Memory B cell (primary cell): ENCODE measurements at places on chromosomes 11 and 22.

- H3K4me3 ChIP-seq = no peak overlapping the region
- H3K27ac ChIP-seq = no peak overlapping the region
- no peaks in the 10 kb centered on the region for H3K4me1 ChIP-seq
- peaks cover 2% of the 10 kb centered on the region for H3K27me3 ChIP-seq
- DNase-seq = no peak
Observed at GRCh38 chr11:121437018-121437685, 15.0 kb upstream of the SORL1 start.

GRCh38 chr22:45452565-45453379 is 39.3 kb downstream of the RIBC2 start:
- no peaks in the 10 kb centered on the region for H3K4me1 ChIP-seq
- no peak overlapping the region for H3K27ac ChIP-seq
- H3K36me3 ChIP-seq = no peaks in the 10 kb centered on the region
- DNase-seq = no peak
- no peak overlapping the region for H3K4me3 ChIP-seq

- DNase-seq = no peak
- H3K27me3 ChIP-seq = no peaks in the 10 kb centered on the region
- peaks cover 33% of the 10 kb centered on the region for H3K4me1 ChIP-seq
- peak overlapping the region; percentile 92 for H3K27ac ChIP-seq
- no peaks in the 10 kb centered on the region for H3K36me3 ChIP-seq
Observed at GRCh38 chr11:47863189-47863897, 15.2 kb upstream of the NUP160 start.

- H3K36me3 ChIP-seq = peaks cover 1% of the 10 kb centered on the region
- H3K27ac ChIP-seq = no peak overlapping the region
- DNase-seq = no peak
- peaks cover 12% of the 10 kb centered on the region for H3K4me1 ChIP-seq
- H3K27me3 ChIP-seq = no peaks in the 10 kb centered on the region
Observed at GRCh38 chr11:128351168-128351567, 236.2 kb downstream of the ETS1 start.

GRCh38 chr11:60970369-60970774 is 1.1 kb upstream of the CD6 start:
- peaks cover 6% of the 10 kb centered on the region for H3K27me3 ChIP-seq
- peak overlapping the region; percentile 2 for H3K4me3 ChIP-seq
- peaks cover 3% of the 10 kb centered on the region for H3K36me3 ChIP-seq
- DNase-seq = peak; percentile 78

DNA sequence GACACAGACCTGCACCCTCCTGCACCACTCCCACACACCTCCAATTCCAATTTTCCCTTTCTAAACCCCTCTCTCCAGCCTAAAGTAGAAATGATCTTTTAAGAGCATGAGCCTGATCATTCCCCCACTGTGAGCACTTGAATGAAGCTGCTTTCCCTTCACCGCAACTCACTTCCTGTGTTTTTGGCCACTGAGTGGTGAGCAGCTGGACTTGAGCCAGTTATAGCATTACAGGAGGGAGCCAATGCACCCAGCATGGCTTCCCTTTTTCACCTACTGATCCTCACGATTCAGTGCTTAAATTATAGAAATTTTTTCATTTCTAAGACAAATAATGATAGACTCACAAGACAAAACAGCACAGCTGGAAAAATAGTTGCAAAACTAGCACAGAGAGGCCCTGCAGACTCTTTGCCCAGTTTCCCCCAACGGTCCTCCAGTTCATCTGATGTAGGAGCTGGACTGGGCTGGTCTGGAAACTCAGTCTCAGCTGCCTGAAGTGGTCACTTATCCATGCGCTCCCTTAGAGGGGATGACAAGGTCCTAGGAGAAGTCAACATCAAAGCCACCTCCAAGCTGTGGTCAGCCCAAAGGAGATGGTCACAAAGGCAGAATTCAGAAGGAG is 9.7 kb upstream of the APOL4 start:
- no peaks in the 10 kb centered on the region for H3K36me3 ChIP-seq
- H3K4me3 ChIP-seq = no peak overlapping the region
- peaks cover 18% of the 10 kb centered on the region for H3K27me3 ChIP-seq
- no peak overlapping the region for H3K27ac ChIP-seq

DNA sequence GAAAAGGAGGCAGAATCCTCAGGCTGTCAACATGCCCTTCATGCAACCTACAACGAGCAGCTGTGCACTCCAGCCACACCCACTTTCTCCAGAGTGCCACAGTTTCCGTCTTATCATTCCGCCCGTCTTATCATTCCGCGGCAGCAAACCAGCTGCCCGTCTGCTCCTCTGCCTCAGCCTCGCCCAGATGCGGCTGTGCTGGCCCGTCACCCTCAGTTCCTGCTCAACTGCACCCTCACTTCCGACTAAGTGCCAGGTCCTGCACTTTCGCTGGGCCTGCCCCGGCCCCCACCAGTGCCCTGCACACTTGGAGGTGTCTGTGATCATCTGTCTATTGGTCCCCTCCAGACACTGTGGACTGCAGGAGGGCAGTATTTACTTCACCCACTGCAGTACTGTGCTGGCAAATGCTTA is 43.7 kb downstream of the MICAL3 start:
- no peaks in the 10 kb centered on the region for H3K27me3 ChIP-seq
- peak overlapping the region; percentile 78 for H3K27ac ChIP-seq
- H3K36me3 ChIP-seq = peaks cover 6% of the 10 kb centered on the region

GRCh38 chr11:19525276-19525675 is 187.4 kb upstream of the NAV2 start:
- no peak for DNase-seq
- H3K4me1 ChIP-seq = peaks cover 2% of the 10 kb centered on the region
- H3K4me3 ChIP-seq = no peak overlapping the region

DNA sequence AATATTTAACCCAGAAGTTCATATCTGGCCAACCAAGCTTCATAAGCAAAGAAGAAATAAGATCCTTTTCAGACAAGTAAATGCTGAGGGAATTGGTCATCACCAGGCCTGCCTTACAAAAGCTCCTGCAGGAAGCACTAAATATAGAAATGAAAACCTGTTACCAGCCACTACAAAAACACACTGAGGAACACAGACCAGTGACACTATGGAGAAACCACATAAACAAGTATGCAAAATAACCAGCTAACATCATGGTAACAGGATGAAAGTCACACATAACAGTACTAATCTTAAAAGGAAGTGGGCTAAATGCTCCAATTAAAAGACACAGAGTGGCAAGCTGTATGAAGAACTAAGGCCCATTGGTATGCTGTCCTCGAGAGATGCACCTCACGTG is 311.4 kb downstream of the DYNC2H1 start:
- DNase-seq = no peak
- no peaks in the 10 kb centered on the region for H3K36me3 ChIP-seq
- H3K4me1 ChIP-seq = no peaks in the 10 kb centered on the region
- no peak overlapping the region for H3K27ac ChIP-seq
- peaks cover 3% of the 10 kb centered on the region for H3K27me3 ChIP-seq
- H3K4me3 ChIP-seq = no peak overlapping the region

DNA sequence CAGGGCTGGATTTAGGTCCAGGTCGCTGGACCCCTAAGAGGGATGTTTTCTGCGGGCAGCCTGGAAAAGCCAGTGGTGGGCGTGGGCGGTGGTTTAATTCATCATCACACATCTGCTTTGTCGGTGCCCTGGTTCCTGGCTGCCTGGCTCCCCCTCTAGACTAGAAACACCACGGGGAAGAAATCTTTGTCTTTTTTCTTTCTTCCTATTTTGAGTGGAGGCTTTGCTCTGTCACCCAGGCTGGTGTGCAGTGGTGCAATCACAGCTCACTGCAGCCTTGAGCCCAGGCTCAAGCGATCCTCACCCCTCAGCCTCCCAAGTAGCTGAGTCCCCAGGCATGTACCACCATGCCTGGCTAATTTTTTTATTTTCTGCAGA is 86.6 kb upstream of the LINC01488 start:
- DNase-seq = no peak
- no peaks in the 10 kb centered on the region for H3K4me1 ChIP-seq
- no peak overlapping the region for H3K4me3 ChIP-seq
- peaks cover 14% of the 10 kb centered on the region for H3K27me3 ChIP-seq

GRCh38 chr11:119711476-119711875 is 17.5 kb downstream of the NECTIN1 start:
- no peak overlapping the region for H3K4me3 ChIP-seq
- H3K27me3 ChIP-seq = peaks cover 22% of the 10 kb centered on the region

- H3K27me3 ChIP-seq = peaks cover 4% of the 10 kb centered on the region
- no peak for DNase-seq
- no peaks in the 10 kb centered on the region for H3K36me3 ChIP-seq
- no peak overlapping the region for H3K4me3 ChIP-seq
- no peak overlapping the region for H3K27ac ChIP-seq
- H3K4me1 ChIP-seq = peaks cover 4% of the 10 kb centered on the region
Observed at GRCh38 chr11:59544869-59545178, 33.5 kb downstream of the OR4D9 start.

DNA sequence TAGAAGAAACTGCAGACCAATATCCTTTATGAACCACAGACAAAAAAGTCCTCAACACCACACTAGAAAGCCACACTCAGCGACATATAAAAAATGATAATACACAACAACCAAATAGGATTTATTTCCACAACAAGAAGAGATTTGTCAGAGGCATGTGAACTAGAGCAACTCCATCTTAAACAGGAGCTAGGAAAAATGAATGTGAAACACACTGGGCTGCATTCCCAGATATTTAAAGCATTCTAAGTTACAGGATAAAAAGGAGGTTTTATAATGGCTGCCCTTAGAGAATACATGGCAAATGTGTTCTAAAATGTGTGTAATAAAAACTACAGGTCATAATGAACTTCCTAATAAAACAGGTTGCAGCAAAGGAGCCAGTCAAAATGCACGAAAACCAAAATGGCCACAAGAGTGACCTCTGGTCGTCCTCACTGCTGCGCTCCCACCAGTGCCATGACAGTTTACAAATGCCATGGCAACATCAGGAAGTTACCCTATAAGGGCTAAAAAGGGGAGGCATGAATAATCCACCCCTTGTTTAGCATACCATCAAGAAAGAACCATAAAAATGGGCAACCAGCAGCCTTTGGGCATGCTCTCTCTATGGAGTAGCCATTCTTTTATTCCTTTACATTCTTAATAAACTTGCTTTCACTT is 21.8 kb downstream of the XKR3 start:
- no peaks in the 10 kb centered on the region for H3K27me3 ChIP-seq
- H3K27ac ChIP-seq = no peak overlapping the region
- DNase-seq = no peak
- no peaks in the 10 kb centered on the region for H3K36me3 ChIP-seq

- DNase-seq = no peak
- H3K4me1 ChIP-seq = no peaks in the 10 kb centered on the region
- H3K36me3 ChIP-seq = no peaks in the 10 kb centered on the region
- no peak overlapping the region for H3K27ac ChIP-seq
- H3K4me3 ChIP-seq = no peak overlapping the region
- H3K27me3 ChIP-seq = peaks cover 1% of the 10 kb centered on the region
Observed at GRCh38 chr11:112570333-112570732, 309.7 kb upstream of the PLET1 start.

DNA sequence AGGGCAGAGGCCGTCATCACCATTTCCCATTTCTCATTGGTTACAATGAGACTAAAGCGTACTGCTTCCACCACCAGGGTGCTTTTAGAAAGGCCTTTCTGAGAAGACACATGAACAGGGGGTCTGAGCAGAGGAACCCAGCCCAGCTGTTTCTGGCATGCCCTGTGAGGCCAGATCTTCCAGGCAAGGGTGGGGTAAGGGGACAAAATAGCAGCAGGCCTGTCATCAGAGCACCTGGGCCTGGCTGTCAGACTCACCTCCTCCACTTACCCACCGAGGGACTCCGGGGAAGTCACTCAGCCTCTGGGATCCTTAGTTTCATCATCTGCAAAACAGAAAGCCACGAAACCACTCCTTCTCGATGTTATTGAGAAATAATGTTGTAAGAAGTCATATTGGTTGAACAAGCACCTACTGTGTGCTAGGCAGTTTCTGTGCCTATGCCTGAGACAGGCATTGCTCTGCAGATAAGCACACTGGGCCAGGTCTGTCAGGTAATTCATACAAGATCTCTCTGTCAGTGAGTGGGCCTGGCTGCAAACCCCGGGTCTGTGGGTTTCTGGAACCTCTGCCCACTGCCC is 8.8 kb upstream of the WNT11 start:
- H3K4me3 ChIP-seq = no peak overlapping the region
- H3K36me3 ChIP-seq = no peaks in the 10 kb centered on the region
- no peak for DNase-seq
- no peak overlapping the region for H3K27ac ChIP-seq

- H3K36me3 ChIP-seq = peaks cover 42% of the 10 kb centered on the region
- no peak overlapping the region for H3K4me3 ChIP-seq
- H3K27ac ChIP-seq = no peak overlapping the region
- no peak for DNase-seq
Observed at GRCh38 chr22:24037851-24038765, 27.0 kb downstream of the CABIN1 start.

DNA sequence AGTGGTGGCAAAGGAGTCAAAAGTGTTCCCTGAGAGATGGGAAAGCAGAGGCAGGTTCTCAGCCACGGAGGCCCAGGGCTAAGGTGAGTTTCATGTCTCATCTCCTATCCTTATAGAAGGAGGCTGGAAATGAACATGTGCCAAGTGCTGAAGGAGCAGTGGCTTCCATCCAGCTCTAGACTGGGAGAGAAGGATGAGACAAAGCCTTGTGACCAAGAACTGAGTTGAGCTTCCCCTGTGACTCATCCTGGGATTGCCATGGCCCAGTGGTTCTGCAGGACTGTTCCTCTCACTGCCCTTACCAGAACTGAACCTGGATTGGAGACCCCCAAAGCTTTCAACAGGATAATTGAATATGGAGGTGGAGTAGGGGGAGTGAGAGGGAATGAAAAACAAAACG is 16.7 kb upstream of the OR9Q1 start:
- H3K4me3 ChIP-seq = no peak overlapping the region
- peaks cover 3% of the 10 kb centered on the region for H3K4me1 ChIP-seq
- H3K27me3 ChIP-seq = peaks cover 13% of the 10 kb centered on the region
- H3K27ac ChIP-seq = no peak overlapping the region
- no peaks in the 10 kb centered on the region for H3K36me3 ChIP-seq

GRCh38 chr11:62610814-62611704 is 1.5 kb downstream of the EML3 start:
- peak overlapping the region; percentile 95 for H3K27ac ChIP-seq
- H3K4me1 ChIP-seq = peaks cover 23% of the 10 kb centered on the region
- H3K4me3 ChIP-seq = peak overlapping the region; percentile 97
- peaks cover 10% of the 10 kb centered on the region for H3K36me3 ChIP-seq

DNA sequence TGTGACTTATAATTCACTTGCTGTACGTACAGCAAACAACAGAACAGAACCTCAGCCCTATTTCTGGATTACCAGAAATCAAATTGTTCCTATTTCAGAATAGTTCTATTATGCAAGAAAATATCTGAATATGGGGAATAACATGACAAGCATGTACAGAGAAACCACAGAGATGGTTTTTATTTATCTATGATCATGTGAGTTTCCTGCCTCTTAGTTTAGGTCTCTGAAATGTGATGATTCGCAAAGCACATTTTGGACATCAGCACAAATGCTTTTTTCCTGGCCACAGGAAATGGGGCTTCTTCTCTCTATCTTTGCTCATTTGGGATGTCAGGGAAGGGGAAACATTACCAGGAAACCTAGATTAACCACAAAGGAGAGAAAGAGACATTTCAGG is 266.7 kb upstream of the CTSC start:
- H3K27me3 ChIP-seq = peaks cover 2% of the 10 kb centered on the region
- no peak for DNase-seq
- no peak overlapping the region for H3K4me3 ChIP-seq
- H3K27ac ChIP-seq = no peak overlapping the region
- H3K36me3 ChIP-seq = no peaks in the 10 kb centered on the region
